ENCODE measurements at places on chromosomes 7 and 10.

GRCh38 chr7:41445946-41446345 lies 256.9 kb downstream of the INHBA start:
- DNase-seq = no peak

- DNase-seq = no peak
These were observed 103.9 kb downstream of the SKAP2 start for GRCh38 chr7:26760501-26760900.

- DNase-seq = no peak
These were observed 534.6 kb upstream of the POM121L12 start for GRCh38 chr7:52500841-52501240.

DNA sequence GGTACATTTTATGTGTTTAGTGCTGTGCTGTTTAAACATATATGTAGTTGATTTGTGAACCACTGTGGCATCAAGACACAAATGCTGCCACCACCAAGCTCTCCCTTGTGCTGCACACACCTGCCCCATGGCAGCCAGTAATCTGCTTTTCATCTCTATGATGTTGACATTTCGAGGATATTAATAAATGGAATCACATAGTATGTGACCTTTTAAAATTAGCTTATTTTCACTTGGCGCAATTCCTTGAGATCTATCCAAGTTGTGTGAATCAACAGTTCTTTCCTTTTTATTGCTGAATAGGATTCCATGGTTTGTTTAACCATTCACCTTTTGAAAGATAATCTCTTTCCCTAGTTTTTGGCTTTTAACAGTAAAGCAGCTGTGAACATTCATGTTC lies 73.1 kb downstream of the BMPR1A start:
- DNase-seq = no peak

DNA sequence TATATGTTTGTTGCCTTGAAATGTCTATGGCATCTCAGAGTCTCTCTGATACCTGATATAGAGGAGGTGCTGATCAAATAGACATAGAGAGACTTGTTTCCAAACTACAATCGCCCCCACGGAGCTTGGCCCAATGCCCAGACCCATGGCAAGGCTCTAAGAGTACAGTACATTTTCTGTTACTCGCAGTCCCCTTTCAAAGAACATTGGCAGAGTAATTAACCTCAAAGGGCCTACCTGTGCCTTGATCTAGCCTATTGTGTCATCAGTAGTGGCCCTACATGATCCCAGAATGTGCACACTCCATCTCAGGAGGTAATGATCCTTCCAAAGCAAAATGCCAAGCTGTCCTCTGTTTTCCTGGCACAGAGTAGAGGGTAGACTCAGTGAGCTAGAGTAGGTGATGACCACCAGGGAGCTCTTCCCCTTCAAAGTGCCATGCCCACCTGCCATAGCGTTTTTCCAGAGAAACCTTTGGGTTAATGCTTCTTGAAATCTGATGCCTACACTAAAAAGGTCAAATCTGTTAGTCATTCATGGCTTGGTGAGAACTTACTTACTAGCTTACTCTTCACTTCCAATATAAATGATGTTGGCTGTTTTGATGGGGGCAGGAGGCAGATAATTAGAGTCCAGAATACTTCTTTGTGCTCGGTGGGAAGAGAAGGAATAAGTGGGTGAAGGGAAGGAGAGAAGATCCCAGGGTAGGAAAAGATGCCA lies 41.2 kb upstream of the ACSL5 start:
- no peak for DNase-seq

GRCh38 chr10:21494191-21495001 lies 31.1 kb downstream of the SKIDA1 start:
- DNase-seq = no peak

DNA sequence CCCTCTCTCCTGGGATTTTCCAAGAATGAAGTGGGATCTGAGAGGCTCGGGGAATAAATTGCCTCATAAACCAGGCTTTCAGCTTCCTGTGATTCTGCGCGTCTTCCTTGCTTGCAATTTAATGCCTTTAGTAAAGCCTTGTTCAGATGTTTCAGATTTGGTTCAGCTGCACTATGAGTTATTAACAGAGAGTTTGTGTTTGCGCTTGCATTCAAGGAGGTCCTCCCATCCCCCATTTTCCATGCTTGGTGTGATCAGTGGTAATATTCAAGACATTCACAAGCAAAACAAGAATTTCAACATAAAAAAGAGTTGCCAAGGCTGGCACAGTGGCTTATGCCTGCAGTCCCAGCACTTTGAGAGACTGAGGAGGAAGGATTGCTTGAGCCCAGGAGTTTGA lies 1068.9 kb downstream of the TYW1 start:
- no peak for DNase-seq

GRCh38 chr10:62021128-62021665 lies 119.7 kb downstream of the ARID5B start:
- no peak for DNase-seq

- DNase-seq = no peak
These were observed 620.4 kb downstream of the GALNT17 start for GRCh38 chr7:71752171-71752935.

DNA sequence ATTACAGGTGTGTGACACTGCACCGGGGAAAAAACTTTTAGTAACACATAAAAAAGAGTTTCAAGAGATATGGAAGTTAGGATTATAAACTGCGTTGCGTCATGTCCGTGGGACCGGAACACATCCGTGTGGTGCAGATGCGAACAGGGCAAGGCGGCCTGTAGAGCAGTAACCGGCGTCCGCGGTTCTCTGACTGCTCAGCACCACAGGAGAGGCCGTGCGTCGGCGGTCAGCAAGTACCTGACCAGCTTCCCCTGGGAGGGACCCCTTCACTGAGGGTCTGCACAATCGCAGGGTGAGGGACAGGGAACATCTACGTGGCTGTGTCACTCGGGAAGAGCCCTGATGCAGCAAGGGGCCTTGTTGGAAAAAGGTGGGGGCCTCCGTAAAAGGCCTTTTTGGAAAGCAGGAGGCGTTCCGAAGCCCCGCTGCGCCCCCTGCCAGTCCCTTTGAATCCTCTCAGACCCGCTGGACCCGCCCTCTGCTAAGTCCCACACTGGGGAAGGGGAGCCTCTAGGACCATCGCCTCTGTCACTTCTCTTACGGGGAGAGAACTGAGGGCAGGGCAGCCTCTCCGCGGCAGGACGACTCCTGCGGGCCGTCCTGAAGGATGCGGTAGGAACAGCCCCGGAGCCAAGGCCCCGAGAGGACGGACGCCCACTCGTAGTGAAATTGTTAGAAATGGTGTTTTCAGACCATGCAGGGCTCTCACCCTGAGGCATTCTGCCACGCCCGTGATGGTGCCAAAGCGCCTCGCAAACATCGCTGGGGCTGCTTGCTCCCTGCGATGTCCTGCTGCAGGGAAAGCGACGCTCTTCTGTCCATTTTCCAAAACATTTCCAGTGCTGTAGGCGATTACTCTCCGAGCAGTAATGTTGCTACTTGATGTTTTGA lies 771.6 kb upstream of the COBL start:
- DNase-seq = no peak

DNA sequence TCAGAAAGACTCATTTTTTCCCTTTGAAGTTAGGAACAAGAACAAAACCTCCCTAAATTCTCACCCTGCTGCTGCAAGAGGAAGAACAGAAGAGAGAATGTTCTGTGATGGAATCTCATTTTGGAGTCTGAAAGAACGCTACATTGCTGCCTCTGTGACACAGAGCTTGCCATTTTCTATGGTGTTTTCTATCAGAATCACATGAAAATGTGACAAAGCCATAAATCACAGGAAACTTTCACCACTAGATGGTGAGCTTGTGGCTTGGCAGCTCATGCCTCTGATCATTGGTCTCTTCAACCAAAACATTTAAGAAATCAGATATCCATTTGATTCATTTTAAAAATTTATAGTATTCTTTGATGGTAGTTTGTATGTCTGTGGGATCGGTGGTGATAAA lies 82.9 kb downstream of the CADPS2 start:
- no peak for DNase-seq

- DNase-seq = no peak
These were observed 89.7 kb upstream of the CDK6 start for GRCh38 chr7:92925876-92926696.

GRCh38 chr10:110502851-110503301 lies 5.2 kb downstream of the DUSP5 start:
- DNase-seq = no peak
